ENCODE measurements at places on chromosomes 1 and 21.

DNA sequence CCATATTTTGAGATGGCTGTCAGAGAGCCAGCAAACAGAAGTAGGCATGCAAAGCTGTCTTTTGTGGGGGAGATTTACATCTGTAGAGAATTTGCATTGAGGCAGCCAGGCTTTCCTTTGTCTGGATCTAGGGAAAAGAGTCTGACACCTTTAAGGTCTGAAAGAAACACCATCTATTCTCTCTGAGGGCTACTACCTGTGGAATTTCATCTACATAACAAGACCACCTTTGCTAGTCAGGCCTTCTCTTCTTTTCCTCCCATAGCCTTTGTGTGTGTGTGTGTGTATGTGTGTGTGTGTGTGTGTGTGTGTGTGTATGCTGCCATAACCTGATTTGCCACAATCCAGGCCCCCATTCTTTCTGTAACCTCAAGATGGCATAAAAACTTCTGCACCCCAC lies 28.4 kb upstream of the DMRTB1 start:
- no peak for DNase-seq

DNA sequence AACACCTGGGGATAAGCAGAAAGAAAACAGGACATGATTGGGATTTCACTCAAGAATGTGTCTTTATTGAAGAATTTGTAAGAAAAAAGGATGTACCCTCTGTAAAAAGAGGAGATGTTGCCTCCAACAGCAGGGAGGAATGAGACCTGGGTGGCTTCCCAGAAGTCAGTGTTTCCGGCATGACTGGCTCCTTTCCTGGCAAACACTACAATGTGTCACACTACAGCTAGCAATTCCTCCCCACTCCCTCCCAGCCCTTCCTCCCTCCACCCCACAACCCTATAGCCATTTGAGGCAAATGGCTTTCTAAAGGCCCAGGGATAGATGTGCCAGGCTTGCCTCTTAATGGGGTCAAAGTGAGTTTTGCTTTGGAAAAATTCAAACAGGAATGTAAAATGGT lies 11.5 kb upstream of the COL8A2 start:
- no peak for DNase-seq

DNA sequence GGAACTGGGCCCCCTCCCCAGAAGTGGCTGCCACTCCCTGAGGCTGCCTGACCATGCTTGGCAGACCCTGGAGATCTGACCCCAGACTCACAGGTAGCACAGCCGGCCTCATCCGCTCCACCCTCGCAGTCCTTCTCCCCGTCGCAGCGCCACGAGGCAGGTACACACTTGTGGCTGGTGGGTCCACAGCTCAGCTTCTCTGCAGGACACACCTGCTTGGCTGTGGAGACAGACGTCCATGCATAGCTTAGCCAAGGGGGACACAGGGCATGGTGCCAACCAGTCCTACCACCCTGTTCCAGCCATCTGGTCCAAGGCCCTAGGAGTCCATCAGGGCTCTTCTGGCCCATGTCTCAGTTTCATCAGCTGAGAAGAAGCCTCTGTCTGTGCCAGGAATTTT lies 42.2 kb upstream of the MAGOH start:
- DNase-seq: no peak

DNA sequence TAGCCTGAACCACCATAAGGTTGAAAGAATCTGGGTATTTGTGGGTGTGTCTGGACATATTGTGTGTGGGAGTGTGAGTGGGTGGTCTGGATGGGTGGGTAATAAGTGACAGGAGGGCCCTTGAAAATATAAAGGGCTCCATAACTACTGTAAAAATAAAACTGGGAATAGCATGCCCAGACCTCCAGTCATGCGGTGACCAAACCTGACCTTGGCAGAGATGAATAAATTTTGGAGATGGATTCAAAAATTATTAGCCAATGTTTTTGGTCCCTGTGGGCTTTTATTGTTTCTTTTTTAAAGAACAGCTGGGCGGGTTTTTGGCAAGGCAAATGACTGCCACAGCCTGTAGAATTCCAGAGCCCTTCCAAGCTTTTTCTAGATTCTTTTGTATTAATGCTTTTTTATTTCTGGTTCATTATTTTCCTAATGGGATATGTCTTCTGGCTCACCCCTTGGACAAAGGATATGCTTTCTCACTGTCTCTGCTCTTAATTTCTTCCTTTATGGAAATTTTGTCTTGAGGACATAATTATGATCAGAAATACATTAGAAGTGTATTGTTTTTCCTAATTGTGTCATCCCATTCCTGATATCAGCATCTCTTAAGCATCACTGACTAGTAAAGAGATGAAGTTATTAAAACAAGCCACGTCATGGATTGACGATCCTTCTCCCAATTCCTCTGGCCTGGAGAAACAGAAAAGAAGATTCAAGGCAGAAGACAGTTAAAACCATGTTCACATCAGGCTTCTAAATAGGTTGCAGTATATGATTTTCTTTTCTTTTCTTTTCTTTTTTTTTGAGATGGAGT lies 69.5 kb downstream of the NTMT2 start:
- DNase-seq: no peak

DNA sequence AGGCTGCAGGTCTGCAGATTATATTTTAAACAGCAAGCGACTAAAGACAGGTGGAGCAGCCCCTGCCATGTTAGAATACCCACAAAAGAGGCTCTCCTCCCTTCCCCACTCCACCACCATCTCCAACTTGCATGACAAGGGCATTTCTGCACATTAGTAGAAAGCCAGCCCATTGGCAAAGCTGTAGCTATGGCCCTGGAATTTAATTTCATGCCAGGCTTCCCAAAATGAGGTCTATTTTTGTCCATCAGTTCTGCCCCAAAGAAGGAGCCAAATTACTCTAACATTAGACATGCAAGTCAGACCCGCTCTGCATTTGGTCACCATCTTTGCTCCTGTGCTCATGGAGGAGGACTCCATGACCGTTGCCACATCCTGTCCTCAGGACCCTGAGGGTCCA lies 115.2 kb downstream of the LAMC2 start:
- no peak for DNase-seq

- DNase-seq: no peak
These were observed 13.3 kb upstream of the CHI3L2 start for GRCh38 chr1:111214074-111214801.

DNA sequence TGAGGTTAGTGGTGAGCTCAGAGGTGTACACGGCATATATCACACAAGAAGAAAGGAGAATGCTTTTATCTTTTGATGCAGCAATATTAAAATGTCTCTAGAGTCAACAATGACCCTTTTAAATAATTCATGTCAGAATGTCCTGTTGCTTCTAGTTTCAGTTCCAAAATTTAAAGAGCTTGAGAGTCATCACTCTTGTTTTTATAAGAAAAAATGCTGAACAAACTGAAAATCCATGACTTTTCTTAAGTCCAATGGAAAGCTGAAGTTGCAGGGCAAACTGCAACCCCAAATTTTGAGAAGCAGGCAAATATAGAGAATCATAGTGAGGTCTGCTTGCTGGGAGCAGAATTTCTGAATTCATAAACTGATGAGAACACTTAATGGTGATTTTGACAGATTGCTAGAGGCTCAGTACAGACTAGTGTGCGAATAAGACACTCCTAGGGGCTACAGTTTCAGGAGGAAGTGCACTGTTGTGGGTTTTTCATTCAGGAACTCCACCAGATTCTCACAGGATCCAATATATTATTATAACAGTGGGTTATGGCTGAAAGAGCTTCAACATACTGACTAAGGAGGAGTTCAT lies 135.1 kb downstream of the CLIC6 start:
- DNase-seq: no peak

DNA sequence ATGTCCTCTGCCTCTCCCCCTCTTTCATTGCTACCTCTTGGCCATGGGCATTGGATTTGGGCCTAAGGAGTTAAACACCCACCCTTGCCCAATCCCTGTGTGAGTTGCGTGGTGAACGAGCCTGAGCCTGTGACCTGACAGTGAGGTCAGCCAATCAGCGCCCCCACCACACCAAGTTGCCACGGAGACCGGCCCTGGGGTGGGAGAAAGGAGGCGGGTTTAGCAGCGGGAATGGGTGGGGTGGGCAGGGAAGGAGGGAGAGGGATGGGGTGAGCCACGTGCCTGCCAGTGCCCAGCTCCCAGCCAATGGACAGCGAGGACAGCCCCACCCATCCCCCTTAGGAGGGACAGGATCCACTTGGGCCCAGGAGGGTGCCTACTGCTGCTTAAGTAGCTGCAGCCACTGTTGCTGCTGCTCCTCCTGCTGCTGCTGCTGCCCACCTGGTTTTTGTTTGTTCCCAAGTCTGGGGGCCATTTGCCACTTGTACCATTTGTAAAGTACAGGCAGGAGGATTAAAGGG lies 9.5 kb downstream of the ZBTB7B start:
- peak; percentile 61 for DNase-seq

GRCh38 chr1:11505591-11506538 lies 26.9 kb downstream of the DISP3 start:
- no peak for DNase-seq

GRCh38 chr1:234277161-234277868 lies 95.9 kb upstream of the COA6 start:
- no peak for DNase-seq
